ENCODE measurements at places on chromosomes 5 and 9.
A peak's percentile ranks its signal among the peaks of the same experiment; 100 is the strongest.

- DNase-seq, result no peak
These were observed 227.9 kb upstream of the CHD1 start for GRCh38 chr5:99156688-99157087.

DNA sequence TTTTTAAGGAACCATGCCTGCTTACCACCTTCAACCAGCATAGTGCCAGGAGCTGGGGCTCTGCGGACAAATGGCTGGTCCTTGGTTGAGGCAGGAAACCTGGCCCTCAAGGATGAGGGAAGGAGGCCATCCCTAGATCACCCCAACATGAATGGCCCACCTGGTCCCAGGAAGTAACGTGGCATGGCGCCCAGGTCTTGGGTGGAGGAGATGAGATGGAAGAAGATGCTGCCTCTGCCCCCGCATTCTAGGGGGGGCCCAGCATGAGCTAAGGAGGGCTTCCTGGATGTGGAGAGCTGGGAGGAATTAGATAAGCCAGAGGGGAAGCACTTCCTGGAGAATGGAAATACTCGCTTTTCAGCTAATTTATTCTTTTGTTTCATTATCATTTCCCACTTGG lies 95.0 kb downstream of the DAB2IP start:
- no peak for DNase-seq

DNA sequence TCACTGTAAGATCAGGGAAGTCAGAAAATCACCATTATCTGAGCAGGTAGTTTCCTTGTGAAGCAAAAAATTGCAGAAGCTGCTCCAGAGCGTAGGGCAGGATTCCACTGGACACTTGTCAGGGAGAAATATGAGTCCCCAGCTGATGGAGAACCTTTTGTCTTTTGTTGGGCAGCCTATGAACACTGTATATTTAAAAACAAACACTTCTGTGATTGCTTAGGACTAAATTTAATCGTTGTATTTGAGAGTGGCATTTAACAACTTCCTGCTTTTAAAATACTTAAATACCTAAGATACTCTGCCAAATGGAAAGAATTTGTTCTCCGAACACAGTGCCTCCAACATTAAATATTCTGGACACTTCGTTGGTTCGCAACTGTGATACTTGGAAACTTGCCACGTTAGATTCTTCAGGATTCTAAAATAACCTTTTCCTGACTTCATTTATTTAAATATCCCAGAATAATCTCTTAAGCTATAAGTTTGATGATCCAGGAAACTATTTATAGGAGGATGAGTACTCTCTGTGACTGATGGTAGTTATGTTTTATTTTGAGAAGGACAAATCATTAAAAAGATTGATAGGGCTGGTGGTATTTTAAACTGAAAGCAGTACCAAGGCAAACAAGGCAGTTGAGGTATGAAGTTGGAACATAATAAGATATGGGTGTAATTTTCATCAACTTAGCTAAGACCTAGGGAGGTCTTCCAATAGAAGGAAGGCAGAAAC lies 2.7 kb upstream of the HSPA4 start:
- no peak for DNase-seq

DNA sequence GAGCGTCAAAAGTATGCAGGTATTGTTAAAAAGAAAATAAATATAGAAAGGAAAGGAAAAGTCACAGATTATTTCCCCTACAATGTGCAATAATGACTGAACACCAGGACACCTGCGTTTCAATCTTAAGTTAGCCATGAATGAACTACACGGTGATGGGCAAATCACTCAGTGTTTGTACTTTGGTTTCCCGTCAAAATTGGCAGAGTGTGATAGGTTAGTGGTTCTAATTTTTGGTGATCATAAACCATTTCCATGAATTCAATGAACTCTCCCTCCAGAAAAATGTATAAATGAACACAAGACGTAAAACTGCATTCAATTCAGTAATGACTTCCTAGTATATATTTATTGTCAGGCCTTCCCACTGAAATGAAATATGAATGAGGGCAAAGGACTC lies 59.0 kb upstream of the ITGA1 start:
- DNase-seq, result no peak

- no peak for DNase-seq
These were observed 2102.7 kb upstream of the WWC1 start for GRCh38 chr5:166188501-166189325.

GRCh38 chr5:173812811-173813550 lies 75.2 kb upstream of the CPEB4 start:
- DNase-seq, result no peak

DNA sequence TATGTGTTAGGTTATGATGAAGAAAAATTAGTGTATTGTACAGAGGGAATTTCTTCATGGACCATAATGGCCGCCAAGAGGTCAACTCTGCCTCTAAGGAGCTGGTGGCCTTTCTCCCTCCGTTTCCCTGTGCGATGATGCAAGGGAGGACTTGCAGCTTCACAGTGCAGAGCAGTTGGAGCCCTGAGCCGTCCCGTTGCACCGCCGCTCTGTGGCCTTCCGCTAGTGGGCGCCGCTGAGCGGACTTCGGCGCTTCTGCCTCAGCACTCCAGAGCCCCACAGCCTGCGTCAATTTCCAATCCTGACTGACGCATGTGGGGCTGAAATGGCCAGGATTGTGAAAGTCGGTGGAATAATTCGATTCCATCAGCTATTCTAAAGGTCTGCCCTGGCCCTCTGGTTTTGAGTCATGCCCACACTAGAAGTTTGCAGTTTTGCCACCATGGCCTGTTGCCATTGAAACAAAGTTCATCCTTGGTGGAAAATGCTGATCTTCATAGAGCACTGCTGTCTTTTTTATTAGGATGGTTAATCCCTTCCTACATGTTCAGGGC lies 22.7 kb upstream of the LECT2 start:
- DNase-seq, result peak; percentile 37

- DNase-seq, result no peak
These were observed 5.5 kb downstream of the CAMSAP1 start for GRCh38 chr9:135901826-135902225.

All from activated naive CD4-positive, alpha-beta T cell treated with anti-CD3 and anti-CD28 coated beads for 36 hours (primary cell).